Heart right ventricle (tissue), 16 donors: ENCODE measurements at places on chromosomes 6 and 20.

DNA sequence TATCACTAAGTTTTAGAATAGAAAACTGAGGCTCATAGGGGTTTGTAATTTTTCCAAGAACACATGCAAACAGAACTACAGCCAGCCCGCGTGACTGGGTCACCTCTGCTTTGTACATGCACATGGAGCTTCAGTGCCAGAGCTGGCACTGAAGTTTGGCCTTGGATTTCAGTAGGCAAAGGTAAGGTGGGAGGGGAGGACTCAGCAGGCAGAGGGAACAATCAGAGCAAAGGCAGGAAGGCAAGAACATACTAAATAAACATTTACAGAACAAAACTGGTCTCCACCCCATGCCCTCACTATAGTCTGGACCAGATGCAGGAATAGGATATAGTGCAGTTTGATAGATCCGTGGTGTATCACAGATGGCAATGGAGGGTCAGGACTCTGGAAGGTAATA is 13.6 kb upstream of the ABRACL start:
- no peak for DNase-seq

GRCh38 chr6:112409311-112409710 is 62.2 kb downstream of the RFPL4B start:
- DNase-seq = no peak

GRCh38 chr20:39661833-39662232 is 699.7 kb downstream of the DHX35 start:
- no peak for DNase-seq

DNA sequence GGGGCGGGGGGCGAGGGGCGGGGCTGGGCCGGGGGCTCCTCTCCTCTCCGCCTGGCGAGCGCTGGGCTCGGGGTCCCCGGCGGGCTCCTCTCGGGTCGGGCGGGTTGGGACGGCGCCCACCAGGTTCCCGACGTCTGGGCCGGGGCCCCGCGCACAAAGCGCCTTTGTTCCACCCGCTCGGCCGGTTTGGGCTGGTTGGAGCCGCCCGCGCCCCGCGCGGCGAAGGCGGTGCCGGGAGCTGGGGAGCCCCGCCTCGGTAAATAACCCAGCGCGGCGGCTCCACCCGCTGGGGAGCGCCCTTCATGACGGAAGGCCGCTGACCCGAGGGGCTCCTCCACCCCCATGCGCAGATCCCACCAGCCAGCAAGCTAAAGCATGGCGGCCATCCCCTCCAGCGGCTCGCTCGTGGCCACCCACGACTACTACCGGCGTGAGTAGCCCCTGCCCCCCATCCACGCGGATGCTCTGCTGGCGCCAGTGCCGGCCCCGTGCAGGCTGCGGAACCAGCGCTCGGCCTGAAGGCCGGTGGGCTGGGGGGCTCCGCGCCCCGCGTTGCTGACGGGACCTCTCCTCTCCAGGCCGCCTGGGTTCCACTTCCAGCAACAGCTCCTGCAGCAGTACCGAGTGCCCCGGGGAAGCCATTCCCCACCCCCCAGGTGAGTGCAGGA is 503 bp downstream of the PPDPF start:
- peak; percentile 65 for DNase-seq

- no peak for DNase-seq
Observed at GRCh38 chr6:102026649-102027048, 633.1 kb downstream of the GRIK2 start.

DNA sequence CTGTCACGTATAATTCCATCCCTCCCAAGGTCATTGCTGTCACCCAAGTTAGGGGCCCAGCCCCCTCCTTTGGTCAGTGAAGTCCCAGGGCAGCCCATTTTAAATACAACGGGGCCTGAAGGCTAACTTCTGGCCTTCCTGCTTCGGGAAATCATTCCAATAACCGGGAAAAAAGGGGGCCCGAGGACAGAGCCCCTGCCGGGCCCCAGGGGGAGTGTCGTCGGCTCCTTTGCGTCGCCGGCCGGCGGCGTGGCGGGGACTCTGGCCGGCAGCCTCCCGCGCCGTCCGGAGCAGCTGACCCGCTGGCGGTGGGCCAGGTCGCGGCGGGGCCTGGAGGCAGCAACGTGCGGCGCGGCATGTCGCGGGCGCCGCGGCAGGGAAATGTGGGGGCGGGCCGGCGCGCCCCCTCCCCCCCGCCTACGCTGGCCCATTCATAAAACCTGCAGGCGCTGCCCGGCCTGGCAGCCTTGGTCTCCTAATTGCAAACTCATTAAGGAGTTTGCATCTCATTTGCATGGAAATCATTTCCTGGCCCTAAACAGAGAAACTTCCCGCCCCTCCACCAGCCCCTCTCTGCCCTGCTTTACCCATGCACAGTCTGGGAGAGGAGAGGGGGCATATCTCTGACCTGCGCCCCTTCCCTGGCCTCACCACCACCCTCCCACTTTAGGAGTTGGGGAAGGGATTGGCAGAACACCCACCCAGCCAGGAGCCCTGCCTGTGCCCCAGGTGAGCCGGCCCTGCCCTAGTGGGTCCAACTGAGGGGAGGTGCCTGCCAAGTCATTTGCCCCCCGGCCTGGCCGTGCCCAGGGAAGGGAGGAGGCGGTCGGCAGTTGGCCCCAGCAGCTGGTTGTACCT is 50.7 kb downstream of the MRPL14 start:
- peak; percentile 79 for DNase-seq

- no peak for DNase-seq
Observed at GRCh38 chr20:44231713-44232468, 15.2 kb upstream of the GDAP1L1 start.

DNA sequence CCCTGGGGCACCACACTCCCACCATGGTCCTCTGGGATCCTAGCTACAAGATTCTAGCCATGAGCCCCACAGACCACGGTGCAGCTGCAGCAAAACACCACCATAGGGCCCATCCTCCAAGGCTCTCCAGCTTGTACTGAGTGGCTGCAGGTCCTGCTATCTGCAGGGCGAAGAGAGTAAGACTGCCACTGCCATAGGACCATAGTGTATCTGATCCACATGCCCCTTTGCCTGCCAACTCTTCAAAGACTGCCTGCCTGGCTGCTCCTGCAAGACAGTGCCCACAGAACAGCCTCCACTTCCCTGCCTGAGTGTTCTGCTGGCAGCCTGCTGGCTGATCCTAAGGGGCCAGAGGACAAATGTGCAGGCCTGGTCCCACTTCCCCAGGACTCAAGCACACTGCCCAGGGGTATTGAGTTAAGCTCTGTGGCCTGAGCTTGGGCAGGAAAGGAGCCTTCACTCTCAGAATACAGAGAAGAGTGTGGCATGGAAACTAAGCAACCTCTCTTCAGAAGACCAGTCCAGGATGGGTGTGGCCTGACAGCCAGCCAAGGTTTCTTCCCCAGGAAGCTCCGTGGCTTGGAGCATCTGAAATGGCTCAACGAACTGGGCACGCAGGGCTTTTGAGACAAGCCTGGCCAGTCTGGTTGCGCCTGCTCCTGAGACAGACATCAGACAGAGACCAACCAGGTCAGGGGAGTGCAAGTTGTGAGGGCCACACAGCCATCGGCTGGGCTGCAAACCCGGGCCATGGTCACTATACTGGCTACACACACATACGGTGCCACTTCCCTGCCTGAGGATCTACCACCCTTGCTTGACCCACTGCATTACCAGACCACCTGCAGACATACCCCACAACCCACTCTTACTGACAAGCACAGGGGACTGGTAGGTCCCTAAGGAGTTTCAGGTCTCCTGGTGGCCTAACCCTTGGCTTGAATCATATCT is 54.5 kb downstream of the RNGTT start:
- peak; percentile 16 for DNase-seq

DNA sequence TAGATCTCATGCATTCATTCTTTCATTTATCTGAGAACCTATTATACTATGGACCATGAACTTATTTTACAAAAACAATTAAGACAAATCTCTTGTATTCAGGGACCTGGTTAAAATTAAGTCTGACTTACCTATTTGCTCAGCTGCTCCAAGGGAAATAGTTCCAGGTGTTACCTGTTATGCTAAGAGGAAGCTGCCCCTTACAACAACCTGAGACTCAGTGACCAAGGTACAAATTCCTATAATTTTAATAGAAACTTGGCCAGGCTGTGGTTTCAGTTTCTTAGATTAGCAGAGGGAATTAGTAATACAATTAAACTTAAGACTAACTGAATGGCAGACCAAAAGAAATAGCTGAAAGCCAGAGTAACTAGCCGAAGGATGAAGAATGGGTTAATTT is 48.2 kb upstream of the GMPR start:
- DNase-seq = no peak

DNA sequence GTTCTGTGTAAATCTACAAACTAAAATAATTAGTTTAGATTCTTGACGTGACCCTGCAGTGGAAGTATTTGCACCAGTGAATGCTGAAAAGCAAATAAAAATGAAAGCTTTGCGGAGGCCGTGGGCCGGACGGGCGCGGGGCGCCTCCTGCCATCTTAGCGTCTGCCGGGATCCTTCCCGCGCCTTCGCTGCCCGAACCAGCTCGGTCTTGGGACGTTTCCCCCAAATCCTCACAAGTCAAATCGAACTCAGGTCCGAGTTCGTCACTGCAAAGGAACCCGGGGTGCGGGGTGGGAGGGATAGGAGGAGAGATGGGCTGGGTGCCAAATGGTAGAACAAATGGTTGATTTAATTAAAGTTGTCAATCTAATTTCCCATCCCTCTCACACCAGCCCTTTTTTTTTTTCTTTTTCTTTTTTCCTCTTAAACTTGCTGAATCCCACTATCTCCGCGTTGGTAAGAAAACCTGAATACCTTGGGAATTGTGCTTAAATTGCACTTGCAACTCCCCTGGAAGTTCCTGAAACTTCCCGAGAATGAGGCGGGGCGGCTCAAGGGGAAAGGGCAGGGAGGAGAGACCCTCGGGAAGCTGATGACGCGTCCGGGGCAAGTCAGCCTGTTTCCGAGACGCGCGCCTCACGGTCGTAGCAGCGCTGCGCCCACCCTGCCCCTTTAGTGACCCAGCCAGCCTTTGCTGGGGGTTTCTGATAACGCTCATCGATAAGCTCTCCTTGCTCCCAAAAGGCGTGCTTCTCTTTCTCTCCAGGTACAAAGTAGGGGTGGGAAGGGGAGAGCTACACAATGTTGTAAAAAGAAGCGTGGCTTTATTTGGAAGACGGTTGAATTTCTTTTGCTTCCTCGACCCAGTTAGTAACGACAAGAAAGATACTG is 1.8 kb downstream of the GJA1 start:
- peak; percentile 53 for DNase-seq

- DNase-seq = no peak
Observed at GRCh38 chr6:3654898-3655297, 96.6 kb downstream of the PXDC1 start.

DNA sequence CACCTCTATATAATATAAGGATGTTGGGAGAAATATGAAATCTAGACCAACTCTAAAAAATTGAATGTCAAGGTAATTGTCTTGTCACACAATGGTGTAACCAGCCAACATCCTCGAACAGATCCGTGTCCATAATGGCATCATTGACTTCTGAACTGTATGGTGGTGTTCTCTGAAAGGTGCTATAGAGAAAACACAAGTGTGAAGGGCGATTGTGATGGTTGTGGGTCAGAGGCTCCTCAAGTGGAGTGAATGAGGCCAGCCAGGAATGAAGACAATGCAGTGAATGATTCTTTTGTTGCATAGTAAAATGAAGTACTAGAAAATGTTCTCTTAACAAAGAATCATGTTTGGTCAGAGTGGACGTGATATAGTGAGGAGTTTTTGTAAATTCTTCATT is 58.3 kb downstream of the CARMIL1 start:
- no peak for DNase-seq

- no peak for DNase-seq
Observed at GRCh38 chr6:17258749-17259148, 22.4 kb upstream of the RBM24 start.

DNA sequence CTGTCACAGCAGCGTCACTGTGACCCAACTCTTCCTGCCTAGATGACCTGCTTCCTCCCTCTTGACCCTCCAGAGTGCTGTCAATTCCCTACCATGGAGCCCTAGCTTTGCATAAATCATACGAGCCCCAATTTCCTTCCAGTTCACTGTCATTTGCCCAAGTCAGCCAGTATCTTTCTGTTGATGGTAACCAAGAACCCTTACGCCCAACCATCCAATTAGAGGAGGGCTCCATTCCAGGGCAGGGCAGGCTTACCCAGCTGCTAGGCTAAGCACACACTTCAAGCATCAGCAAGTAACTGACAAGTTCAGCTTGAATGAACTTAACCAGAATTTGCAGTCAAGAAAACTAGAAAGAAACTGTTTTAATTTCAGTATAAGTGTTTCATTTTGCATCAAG is 25.7 kb downstream of the WFDC3 start:
- DNase-seq = no peak

DNA sequence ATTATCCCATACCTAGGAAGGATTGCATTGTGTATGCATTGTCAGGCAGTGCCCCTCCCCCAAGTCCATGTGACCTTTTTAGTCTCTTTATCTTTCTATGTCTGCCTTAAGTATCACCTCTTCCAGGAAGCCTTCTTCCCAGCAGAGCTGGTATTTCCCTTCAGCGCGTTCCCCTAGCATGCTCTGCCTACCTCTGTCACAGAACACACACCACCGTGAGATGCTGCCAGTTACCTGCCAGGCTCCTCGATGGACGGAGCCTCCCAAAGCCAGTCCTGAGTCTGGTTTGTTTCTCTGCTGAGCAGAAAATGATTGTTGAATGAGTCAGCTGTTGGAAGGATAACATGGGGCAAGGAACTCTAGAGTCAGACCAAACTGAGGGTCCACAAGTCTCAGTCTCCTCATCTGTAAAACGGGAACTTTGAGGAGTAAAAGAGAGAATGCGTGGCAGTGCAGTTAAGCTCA is 11.3 kb upstream of the ZNF335 start:
- no peak for DNase-seq

DNA sequence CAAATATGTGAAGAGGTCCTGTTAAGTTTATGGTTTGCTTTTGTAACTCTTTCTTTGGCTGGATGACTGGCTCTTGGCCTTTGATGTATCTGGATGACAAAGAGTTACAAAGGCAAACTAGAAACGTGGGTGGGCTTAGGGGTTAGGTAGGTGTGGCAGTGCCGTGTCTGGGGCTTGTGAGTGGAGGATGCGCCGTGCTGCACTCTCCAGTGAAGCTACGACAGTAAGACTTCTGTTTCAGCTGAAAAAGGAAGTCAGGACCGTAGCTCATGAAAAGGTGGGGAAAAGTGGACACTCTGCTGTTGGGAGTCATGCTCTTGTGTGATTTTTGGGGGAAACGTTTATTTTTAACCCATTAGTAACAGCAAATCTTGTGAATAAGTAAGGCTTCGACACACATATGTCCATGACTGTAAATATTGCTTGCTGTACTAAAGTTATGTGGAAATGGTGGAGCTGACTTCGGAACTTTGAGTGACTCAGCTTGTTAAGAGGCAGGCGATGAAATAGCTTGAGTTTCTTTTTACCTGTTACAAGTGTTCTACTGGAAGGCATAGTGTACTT is 45.6 kb downstream of the DUSP22 start:
- no peak for DNase-seq

GRCh38 chr6:87103977-87104601 is 9.2 kb upstream of the CGA start:
- DNase-seq = no peak

DNA sequence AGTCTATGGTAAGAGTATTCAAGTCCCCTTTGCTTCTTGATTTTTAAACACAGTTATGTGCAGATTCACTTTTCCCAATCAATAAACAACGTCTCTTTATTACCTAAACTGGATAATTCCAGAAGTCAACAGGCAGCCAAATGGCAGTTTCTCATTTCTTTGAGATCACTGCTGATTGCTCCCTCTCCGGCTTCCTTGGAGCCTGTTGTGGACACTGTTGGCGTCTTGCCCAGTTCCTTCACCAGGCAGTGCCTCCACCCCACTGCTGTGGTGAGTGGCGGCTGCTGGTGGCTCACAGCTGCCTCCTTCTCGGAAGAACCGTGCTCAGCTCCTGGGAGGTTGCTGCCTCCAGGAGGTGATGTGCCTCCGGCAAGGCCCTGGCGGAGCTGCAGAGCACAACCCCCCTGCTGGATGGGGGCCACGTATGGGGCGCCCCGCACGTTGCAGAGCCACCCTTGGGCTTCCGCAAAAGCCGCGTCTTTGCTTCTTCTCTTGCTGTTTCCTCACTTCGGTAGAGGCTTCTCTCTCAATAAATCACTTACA is 105.1 kb upstream of the CNKSR3 start:
- peak; percentile 65 for DNase-seq
